ENCODE measurements at places on chromosomes 7 and 10.

DNA sequence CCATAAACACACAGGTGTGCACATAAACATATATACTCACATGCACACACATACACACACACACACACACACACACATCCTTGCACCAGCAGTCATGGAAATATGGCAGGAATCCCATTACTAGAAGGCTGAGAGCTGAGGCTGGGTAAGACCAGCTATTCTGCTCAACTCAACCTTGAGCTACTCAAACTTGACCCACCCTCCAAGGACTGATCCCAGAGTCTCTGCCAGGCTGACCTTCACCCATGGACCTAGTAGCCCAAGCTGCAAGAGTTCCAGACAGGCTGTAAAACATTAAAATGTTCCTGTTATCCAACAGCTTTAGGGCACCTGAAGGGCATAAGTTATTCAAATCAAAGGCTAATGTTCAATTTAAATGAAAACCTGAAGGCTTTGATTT is 134.6 kb downstream of the FRMD4A start:
- DNase-seq: no peak

DNA sequence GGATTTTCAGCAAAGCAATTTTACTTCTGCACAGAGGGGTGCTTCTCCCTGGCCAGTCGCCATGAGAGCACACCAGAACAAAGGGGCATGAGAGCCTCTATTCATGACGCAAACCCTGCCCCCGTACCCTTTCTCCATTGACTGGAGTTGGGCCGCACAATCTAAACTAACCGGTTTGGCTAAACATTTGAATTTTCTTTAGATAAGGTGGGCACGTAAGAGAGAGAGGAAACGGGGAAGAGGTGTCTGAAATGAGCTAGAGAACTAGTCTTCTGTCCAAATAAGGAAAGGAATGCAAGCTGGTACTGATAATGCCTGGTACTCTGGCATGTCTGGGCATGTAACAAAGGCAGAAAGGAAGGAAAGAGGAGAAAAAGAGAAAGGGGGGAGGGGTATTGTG is 13.2 kb upstream of the SCIN start:
- no peak for DNase-seq

DNA sequence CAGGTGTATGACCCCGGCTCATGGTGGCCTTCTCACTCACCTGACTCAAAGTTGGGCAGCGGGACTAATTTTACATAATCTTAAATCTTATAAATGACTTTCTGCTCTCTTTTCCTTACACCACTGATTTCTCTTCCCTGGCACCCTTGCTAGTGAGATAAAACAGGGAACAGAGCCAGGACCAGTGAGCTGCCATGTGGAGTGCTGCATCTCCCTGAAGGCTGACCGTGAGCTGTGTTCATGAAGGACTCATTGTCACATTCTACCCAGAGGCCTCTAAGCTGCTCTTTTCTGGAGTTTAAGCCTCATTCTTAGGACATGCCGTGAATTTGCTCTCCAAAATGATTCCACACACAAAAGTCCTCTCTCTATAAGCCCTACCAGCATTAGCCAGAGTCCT is 762.3 kb downstream of the AUTS2 start:
- DNase-seq: no peak

DNA sequence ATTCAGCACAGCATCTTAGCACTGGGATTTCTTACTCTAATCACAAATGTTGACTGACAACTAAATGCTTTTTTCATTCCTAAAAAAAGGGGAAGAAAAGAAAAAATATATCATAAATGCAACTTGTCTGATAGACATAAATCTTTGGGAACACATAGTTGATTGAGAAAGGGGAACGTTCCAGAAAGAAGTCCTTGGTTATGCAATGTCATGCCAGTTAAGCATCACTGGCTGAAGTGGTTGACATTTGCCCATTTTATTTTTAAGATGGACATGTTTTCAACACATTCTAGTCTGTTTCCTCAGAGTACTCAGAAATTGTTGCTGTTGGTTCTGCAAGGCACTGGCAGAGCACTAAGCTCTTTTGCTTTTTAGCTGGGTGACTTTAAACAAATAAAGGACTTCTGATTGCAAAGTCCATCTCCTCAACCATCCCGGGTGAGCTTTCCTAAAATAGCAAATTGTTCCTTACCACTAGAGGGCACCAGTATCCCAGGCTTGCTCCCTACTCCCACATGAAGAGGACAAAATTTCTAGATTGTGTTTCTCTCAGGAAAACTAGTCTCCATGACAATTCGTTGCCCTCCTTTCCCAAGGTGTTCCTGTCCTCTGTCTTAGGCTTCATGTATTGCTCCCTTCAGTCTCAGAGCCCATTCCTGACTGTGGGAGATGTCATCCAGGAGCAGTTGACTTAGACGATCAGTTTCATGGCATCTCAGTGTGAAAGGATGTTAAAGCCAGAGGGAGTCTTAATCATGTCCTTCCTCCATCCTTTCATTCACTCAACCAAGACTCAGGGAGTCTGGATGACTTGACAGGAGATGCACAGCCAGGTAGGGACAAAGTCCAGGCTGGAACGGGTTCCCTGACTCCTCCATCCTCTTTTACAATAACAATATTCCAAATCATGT is 23.9 kb downstream of the OPALIN start:
- DNase-seq: no peak

DNA sequence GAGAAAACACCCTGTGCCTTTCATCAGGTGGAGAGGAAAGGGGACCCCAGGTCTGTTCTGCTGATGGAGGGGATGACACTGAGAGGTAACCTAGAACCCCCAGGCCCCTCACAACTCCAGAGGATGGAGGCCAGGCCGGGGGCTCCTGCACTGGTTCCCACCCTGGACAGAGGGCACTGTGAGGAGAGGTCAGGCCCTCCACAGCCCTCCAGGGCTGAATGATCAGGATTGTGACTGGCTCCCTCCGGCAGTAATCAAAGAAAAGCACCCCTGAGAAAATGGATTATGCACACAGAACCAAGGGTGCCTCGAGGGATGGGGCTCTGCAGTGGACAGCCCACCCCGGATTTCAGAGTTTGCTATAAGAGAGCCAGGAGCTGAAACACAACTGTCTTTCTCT is 502.8 kb downstream of the TCERG1L start:
- no peak for DNase-seq

- no peak for DNase-seq
Measured at GRCh38 chr10:114220281-114220680, 18.8 kb upstream of the VWA2 start.

Data from activated CD4-positive, CD25-positive, alpha-beta regulatory T cell (primary cell).